ENCODE measurements at places on chromosomes 1 and 21. TPM values are rescaled to one million over a fixed set of nuclear protein-coding genes. Genes with fewer than 3 reads are reported as not detected.
A peak's percentile ranks its signal among the peaks of the same experiment; 100 is the strongest.

Gene OR6K3
- total RNA-seq = not detected

- H3K27me3 ChIP-seq = no peaks in the 10 kb centered on the region
- no peak for DNase-seq
- H3K27ac ChIP-seq = no peak overlapping the region
- H3K4me1 ChIP-seq = no peaks in the 10 kb centered on the region
These were observed 18.1 kb downstream of the PCSK9 start for GRCh38 chr1:55057270-55057955.

GRCh38 chr1:156560585-156561163 lies 11.7 kb downstream of the IQGAP3 start:
- no peak for DNase-seq
- H3K36me3 ChIP-seq = peaks cover 65% of the 10 kb centered on the region
- H3K27ac ChIP-seq = no peak overlapping the region

- DNase-seq = no peak
- no peak overlapping the region for H3K4me3 ChIP-seq
- no peak overlapping the region for H3K27ac ChIP-seq
- H3K4me1 ChIP-seq = peaks cover 6% of the 10 kb centered on the region
These were observed 440.4 kb upstream of the RUNX1 start for GRCh38 chr21:35489389-35489980.

GRCh38 chr1:1601564-1602303 lies 1.8 kb upstream of the FNDC10 start:
- peaks cover 5% of the 10 kb centered on the region for H3K4me1 ChIP-seq
- no peak overlapping the region for H3K27ac ChIP-seq
- H3K27me3 ChIP-seq = peaks cover 4% of the 10 kb centered on the region

Gene WNT2B
- total RNA-seq = 0.46 TPM

Gene RCOR3
- 12.7 TPM for total RNA-seq

DNA sequence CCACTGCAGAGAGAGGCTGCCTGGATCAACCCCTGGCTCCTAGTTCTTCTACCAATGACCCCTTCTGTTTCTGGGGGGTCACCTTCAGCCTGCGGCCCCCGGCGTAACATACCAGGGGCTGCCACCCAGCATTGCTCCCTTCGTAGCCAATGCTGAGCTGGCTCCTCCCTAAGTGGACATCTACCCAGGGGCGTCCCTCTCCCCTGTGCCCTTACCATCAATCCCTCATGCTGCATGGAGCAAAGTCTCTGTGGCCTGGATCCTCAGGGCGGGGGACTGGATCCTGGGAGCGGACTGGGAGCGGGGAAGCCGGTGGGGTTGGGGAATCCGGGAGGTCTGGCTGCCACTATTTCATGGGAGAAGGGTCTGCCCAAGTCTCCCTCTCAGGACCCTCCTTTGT lies 28.6 kb downstream of the TRIM67 start:
- no peaks in the 10 kb centered on the region for H3K36me3 ChIP-seq
- no peak for DNase-seq
- no peaks in the 10 kb centered on the region for H3K4me1 ChIP-seq

DNA sequence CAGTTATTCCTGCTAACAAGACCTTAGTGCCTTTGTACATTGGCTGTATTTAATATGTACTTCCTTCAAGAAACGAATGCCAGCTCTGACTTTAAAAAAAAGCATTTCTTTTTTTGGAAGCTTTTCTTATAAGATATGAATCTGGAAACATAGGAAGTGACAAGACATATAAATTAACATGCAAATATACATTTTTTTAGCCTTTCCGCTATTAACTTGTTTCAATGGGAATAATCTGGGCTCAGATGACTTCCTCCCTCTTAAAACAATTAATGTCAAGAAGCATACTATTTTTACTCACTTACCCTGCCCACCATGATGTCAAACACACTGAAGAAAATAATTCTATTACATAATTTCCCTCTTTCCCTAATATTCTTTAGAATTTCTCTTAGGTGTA lies 1.4 kb downstream of the DENND1B start:
- no peak for DNase-seq
- H3K27me3 ChIP-seq = no peaks in the 10 kb centered on the region
- peaks cover 33% of the 10 kb centered on the region for H3K4me1 ChIP-seq
- H3K27ac ChIP-seq = peak overlapping the region; percentile 97
- H3K36me3 ChIP-seq = no peaks in the 10 kb centered on the region

- H3K27ac ChIP-seq = no peak overlapping the region
- no peaks in the 10 kb centered on the region for H3K36me3 ChIP-seq
- H3K27me3 ChIP-seq = no peaks in the 10 kb centered on the region
- no peaks in the 10 kb centered on the region for H3K4me1 ChIP-seq
- no peak overlapping the region for H3K4me3 ChIP-seq
- no peak for DNase-seq
These were observed 114.8 kb upstream of the USP24 start for GRCh38 chr1:55329808-55330432.

DNA sequence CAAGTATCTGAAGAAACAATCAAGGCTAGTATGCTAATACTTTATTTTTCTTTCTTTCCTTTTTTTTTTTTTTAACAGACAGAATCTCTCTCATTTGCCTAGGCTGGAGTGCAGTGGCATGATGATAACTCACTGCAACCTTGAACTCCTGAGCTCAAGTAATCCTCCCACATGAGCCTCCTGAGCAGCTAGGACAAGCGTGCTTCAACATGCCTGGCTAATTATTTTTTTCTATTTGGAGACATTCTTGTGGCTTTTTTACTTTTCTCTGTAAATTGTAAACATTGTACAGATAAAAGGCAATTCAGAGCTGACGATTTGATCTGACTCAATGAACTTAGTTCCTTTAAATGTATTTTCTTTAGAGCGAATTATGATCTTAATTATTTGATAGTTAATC lies 41.4 kb downstream of the CCDC18 start:
- peaks cover 48% of the 10 kb centered on the region for H3K36me3 ChIP-seq
- no peak overlapping the region for H3K27ac ChIP-seq
- no peak for DNase-seq
- H3K4me3 ChIP-seq = no peak overlapping the region
- no peaks in the 10 kb centered on the region for H3K27me3 ChIP-seq

GRCh38 chr1:207964195-207964966 lies 53.5 kb upstream of the CD34 start:
- H3K27ac ChIP-seq = no peak overlapping the region
- peak overlapping the region; percentile 68 for H3K4me3 ChIP-seq
- H3K27me3 ChIP-seq = no peaks in the 10 kb centered on the region
- peak; percentile 21 for DNase-seq
- no peaks in the 10 kb centered on the region for H3K36me3 ChIP-seq

Gene OR2AK2
- not detected for total RNA-seq

DNA sequence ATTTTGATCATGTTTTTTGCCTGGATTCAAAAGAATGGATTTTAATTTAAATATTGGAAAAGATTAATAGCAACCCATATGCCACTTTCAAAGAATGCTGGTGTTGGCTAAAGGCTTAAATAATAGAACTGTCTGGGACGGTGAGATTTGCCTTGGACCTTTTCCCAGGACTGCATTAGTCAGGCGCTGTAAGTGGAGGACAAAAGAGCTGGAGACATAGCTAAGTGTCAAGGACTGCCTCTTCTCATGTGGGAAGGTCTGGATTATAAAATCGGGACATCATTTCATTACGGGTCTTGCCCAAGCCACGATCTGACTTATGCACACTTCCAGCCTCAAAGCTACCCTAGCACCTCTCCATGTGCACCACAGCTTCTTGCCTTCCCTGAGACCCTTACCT lies 458.5 kb upstream of the DEPDC1 start:
- H3K4me1 ChIP-seq = no peaks in the 10 kb centered on the region
- no peak overlapping the region for H3K4me3 ChIP-seq
- no peak for DNase-seq
- no peaks in the 10 kb centered on the region for H3K36me3 ChIP-seq
- H3K27ac ChIP-seq = no peak overlapping the region

DNA sequence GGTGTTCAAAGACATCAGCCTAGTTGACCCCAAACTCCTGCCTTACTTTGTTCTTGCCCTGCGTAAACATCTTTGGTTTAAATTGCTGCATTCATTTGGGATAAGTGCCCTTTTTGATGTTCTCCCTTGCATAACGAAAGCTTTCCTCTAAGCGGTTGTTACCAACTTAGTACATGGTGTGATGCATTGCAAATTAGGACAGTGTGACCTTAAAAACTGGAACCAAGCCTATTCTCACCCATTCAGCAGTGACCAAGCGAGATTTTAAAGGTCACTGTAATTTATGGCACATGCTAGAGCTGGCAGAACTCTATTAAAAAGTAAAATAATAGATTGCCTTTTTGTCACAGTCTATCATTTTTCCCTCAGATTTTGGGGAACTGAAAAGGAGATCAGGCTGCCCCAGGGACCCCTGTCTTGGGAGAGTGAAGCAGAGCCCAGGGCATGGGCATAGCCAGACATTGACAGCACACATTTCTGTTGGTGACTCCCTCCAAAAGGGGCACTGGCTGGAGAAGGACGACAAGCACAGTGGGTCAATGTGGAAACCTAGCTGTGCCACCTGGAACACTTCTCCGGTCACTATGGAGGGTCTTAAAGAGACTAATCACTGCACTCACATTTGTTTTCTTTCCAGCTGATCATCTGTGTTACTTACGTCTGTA lies 63.9 kb downstream of the KCNK1 start:
- peaks cover 4% of the 10 kb centered on the region for H3K36me3 ChIP-seq
- H3K27me3 ChIP-seq = no peaks in the 10 kb centered on the region
- no peak for DNase-seq
- no peak overlapping the region for H3K4me3 ChIP-seq
- no peak overlapping the region for H3K27ac ChIP-seq
- peaks cover 23% of the 10 kb centered on the region for H3K4me1 ChIP-seq

Gene KRTAP20-4
- total RNA-seq = not detected

Gene LCE6A
- total RNA-seq = not detected

GRCh38 chr1:196723325-196724185 lies 51.1 kb upstream of the CFHR3 start:
- H3K36me3 ChIP-seq = no peaks in the 10 kb centered on the region
- no peak overlapping the region for H3K4me3 ChIP-seq
- H3K27ac ChIP-seq = no peak overlapping the region

Gene LCE1E
- not detected for total RNA-seq

DNA sequence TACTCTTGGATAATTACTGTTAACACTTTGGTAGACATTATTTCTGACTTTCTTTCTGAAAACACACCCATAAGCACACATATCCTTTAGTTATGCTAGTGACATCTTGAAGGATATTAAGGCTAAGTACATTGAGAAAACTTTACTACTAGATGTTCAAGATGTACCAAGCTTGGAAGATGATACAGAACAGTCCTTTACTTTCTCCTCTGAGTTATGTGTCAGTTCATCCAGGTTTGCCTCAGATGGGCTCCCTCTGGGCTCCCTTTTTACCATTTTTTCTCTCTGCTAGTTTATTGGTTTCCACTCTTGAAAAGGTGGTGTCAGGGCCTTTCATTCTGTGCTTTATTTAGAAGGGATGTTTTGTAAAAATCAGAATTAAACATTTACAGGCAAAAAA lies 172.3 kb downstream of the S1PR1 start:
- no peak overlapping the region for H3K4me3 ChIP-seq
- no peak overlapping the region for H3K27ac ChIP-seq
- peaks cover 36% of the 10 kb centered on the region for H3K27me3 ChIP-seq
- no peaks in the 10 kb centered on the region for H3K4me1 ChIP-seq

Gene CLCA2
- 0.17 TPM for total RNA-seq

Gene FCRL3
- total RNA-seq = not detected

Gene TRIM58
- total RNA-seq = 46.9 TPM

- H3K4me1 ChIP-seq = no peaks in the 10 kb centered on the region
- peaks cover 74% of the 10 kb centered on the region for H3K27me3 ChIP-seq
- no peak for DNase-seq
- H3K4me3 ChIP-seq = no peak overlapping the region
- no peak overlapping the region for H3K27ac ChIP-seq
These were observed 150.3 kb upstream of the ETV3 start for GRCh38 chr1:157288492-157288891.

GRCh38 chr21:33127154-33127867 lies 57.4 kb downstream of the OLIG1 start:
- H3K4me3 ChIP-seq = peak overlapping the region; percentile 39
- no peaks in the 10 kb centered on the region for H3K4me1 ChIP-seq
- H3K27me3 ChIP-seq = peaks cover 78% of the 10 kb centered on the region
- peak; percentile 82 for DNase-seq
- H3K36me3 ChIP-seq = no peaks in the 10 kb centered on the region

DNA sequence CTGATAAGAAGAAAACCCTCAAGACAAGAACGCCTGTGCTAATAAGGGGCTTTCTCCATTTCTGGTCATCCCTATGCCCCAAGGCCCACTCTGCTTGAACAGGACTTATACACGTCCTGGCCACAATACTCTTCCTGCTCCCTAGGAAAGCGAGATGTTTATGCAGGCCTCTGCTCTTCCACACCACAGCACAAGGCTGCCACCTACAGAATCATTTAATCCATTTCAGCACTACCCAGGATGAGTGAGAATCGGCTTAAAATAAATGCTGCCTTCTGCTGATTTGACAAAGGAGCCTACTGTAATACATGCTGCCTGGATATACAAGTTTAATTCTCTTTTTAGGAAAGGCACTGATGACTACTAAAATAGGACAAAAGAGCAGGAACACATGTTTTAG lies 29.4 kb downstream of the FRRS1 start:
- no peak overlapping the region for H3K4me3 ChIP-seq
- H3K27ac ChIP-seq = no peak overlapping the region
- H3K4me1 ChIP-seq = no peaks in the 10 kb centered on the region
- DNase-seq = peak; percentile 61
- peaks cover 10% of the 10 kb centered on the region for H3K36me3 ChIP-seq
- no peaks in the 10 kb centered on the region for H3K27me3 ChIP-seq

All from PC-3 (cell line).